ENCODE measurements at places on chromosomes 16 and 17.

DNA sequence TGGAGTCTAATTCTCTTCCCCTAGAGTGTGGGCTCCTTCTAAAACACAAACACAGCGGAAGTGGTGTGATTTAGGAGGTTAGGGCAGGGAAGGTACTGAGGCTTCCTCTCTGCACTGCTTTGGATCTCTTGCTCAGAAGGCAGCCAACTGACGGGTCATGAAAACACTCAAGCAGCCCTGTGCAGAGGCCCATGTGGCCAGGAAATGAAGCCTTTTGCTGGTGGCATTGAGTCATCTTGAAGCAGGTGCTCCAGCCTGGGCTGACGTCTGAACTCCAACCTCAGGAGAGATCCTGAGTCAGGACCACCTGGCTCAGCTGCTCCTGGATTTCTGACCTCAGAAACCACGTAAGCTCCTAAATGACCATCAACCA is 72.9 kb downstream of the MRM1 start:
- no peak for DNase-seq

DNA sequence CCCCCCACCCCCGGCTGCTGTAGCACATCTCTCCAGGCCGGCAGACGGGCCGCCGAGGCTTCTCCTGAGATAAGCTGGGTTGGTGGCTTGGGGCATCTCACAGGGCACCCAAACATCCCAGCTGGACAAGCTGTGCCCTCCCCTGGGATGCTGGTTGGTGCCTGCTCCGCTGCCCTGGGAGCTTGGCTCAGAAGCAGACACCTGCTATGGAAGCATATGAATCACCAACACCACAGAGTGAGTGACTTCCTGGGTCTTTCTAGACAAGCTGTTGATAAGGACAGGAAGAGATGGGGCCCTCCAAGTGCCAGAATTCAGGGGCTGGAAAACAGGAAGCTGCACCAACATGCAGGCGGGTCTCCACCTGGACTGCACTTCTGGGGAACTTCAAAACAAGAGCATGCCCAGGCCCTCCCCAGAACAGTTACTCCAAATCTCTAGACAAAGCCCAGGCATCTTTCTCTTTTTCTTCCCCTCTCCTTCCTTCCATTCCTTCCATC is 13.7 kb downstream of the C16orf95 start:
- no peak for DNase-seq

DNA sequence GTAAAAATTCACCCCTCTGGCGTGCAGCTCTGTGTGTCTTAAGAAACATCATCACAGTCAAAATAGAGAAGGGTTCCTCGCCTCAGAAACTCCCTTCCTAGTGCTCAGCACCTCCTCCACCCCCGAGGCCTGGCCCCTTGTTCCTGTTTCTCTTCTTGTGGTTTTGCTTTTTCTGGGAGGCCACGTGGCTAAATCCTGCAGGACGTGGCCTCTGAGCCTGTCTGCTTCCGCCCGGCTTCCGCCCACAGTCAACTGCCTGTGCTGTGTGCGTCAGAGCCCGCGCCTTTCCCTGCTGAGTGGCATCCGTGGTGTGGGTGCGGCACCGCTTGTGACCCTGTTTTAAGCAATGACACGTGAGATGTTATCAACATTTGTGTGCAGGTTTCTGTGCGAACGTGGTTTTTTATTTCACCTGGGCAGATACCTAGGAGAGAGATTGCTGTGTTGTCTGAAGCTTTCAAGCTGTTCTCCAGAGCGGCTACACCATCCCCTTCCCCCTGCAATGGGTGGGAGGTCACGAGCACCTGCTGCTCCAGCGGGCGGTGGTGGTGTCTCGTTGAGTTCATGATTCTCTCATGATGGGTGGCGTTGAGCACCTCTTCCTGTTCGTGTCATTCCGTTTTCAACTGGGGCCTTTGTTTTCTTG is 21.7 kb downstream of the ACSF3 start:
- peak; percentile 67 for DNase-seq

- no peak for DNase-seq
Measured at GRCh38 chr17:14072881-14073280, 3.6 kb downstream of the COX10 start.

DNA sequence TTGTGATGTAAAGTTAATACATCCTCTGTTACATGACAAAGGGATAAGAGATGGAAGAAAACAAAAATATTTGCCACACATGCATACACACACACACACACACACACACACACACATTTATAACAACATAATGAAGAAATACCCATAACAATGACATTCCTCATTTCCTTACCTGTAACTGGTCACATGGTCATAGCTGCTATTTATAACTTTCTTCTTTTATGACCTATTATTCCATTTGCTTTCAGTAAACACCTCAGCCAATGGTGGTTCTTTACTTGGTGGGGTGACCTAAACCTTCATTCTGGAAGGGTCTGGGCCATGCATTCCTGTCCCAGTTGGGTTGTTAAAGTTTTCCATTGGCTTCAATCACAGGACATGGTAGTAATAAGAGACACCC is 5.3 kb downstream of the MT2A start:
- no peak for DNase-seq

- DNase-seq = no peak
Measured at GRCh38 chr16:74868501-74868900, 93.9 kb upstream of the FA2H start.

- no peak for DNase-seq
Measured at GRCh38 chr17:74635418-74635817, 11.9 kb upstream of the CD300E start.

- peak; percentile 14 for DNase-seq
Measured at GRCh38 chr16:84718-85406, 6.8 kb downstream of the MPG start.

GRCh38 chr16:17371299-17371698 is 99.5 kb downstream of the XYLT1 start:
- DNase-seq = no peak

GRCh38 chr17:74601944-74602572 is 10.0 kb upstream of the CD300LD start:
- no peak for DNase-seq

DNA sequence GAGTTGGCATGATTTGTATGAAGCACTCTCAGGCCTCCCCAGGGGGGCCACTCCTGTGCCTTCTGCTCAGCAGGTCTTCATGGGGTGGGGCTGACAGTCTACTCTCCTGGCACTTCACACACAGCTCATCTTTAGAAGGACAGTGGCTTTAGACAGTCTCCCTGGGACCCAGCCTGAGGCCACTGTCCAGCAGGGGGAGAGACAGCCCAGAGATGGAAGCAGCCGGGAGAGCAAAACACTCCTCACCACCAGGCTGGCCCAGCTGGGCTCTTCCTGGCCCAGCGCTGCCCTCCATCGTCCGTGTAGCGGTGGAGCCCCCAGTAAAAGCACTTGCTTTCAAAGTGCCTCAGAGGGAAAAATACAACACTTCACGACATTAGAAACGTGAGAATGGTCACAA is 62.0 kb upstream of the CRHR1 start:
- no peak for DNase-seq
